ENCODE measurements at places on chromosomes 1 and 21. TPM values are rescaled to one million over a fixed set of nuclear protein-coding genes. Genes with fewer than 3 reads are reported as not detected.

The BSND gene
- not detected for total RNA-seq

- DNase-seq, result no peak
- no peak overlapping the region for H3K4me3 ChIP-seq
- no peaks in the 10 kb centered on the region for H3K4me1 ChIP-seq
- no peak overlapping the region for H3K27ac ChIP-seq
Observed at GRCh38 chr21:29875873-29876272, 63.9 kb downstream of the GRIK1 start.

DNA sequence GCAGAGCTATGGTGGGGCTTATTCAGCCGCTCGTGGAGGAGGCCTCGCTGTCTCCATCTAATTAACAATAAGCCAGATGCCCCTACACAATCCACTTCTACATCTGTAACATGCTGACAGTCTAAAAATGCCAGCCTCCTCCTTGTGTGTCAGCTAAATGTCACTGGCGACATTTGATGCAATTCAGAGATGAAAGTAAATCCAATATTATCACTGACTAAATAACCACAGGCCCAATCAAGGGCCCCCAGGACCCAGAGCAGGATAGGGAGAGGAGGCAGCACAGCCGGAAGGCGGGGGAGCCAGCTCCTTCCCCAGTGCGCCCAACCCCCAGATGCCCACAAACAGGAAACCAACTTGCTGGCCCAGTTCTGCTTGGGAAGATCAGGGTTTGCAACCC, 76.6 kb downstream of the DMRTA2 start:
- no peak overlapping the region for H3K4me3 ChIP-seq
- no peak overlapping the region for H3K27ac ChIP-seq
- no peaks in the 10 kb centered on the region for H3K36me3 ChIP-seq
- no peaks in the 10 kb centered on the region for H3K4me1 ChIP-seq

GRCh38 chr1:112265931-112266330, 130.1 kb upstream of the CTTNBP2NL start:
- H3K4me3 ChIP-seq, result no peak overlapping the region
- no peaks in the 10 kb centered on the region for H3K27me3 ChIP-seq
- no peaks in the 10 kb centered on the region for H3K36me3 ChIP-seq
- no peak for DNase-seq
- H3K4me1 ChIP-seq, result no peaks in the 10 kb centered on the region

- H3K27me3 ChIP-seq, result no peaks in the 10 kb centered on the region
- no peaks in the 10 kb centered on the region for H3K4me1 ChIP-seq
- no peak overlapping the region for H3K4me3 ChIP-seq
- no peak overlapping the region for H3K27ac ChIP-seq
- no peak for DNase-seq
- H3K36me3 ChIP-seq, result no peaks in the 10 kb centered on the region
Observed at GRCh38 chr21:31509194-31510017, 150.1 kb upstream of the SOD1 start.

DNA sequence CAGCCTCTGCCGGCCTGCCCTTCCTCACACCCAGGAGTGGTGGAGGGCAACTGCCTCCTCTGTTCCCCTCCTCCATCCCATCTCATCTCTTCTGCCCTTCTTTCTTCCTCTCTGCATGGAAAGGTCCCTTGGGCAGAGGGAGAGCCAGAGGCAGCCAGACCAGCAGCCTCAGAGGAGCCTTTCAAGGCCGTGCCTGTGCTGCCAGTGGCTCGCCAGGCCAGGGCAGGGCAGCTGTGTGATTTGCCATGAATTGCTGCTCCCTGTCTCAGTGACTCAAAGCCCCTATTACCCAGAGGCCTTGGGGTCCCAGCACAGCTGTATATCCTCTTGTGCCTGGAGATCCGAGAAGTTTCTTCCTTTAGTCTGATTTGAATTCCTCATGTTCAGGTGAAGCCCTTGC, 21.9 kb downstream of the TMCC2 start:
- no peaks in the 10 kb centered on the region for H3K36me3 ChIP-seq
- no peak for DNase-seq
- H3K4me1 ChIP-seq, result peaks cover 42% of the 10 kb centered on the region
- peak overlapping the region; percentile 75 for H3K27ac ChIP-seq

DNA sequence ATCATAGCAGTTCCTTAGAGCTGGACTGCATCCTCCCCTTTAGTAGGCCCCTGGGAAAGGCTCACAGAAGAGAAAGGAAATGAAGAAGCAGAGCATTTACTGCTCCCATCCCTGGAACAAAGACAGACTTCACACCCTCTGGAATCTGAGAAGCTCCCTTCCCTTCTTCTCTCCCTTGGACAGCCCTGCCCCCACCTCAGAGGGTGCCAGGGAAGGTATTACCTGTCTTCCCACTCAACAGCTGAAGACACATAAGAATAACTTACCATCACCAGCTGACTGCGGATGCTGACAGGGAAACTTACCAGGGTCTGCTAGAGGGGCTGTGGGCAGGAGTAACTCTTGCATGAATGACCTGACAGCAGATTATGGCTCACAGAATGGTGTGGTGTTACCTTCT, 14.1 kb upstream of the FAAH start:
- H3K36me3 ChIP-seq, result no peaks in the 10 kb centered on the region
- H3K4me1 ChIP-seq, result no peaks in the 10 kb centered on the region
- DNase-seq, result peak; percentile 17
- no peaks in the 10 kb centered on the region for H3K27me3 ChIP-seq
- no peak overlapping the region for H3K27ac ChIP-seq

DNA sequence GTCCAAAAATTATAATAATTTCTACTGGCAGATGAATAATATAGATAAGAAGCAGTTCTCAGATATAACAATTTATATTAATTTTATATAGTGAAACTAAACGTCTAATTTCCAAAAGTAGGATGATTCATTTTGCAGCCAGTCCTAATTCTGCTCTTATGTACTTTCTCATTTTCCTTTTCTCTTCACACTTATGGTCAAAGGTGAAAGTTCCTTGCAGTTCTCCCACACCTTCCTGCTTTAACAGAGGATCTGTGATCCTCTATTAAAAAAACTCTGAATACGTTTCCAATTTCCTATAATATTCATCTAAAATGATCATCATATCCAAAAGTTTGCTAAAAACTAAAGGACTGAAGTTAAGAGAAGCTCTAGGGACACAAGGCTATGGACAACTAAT, 78.5 kb downstream of the KIFAP3 start:
- no peak overlapping the region for H3K4me3 ChIP-seq
- no peaks in the 10 kb centered on the region for H3K27me3 ChIP-seq
- DNase-seq, result no peak
- no peaks in the 10 kb centered on the region for H3K4me1 ChIP-seq
- no peaks in the 10 kb centered on the region for H3K36me3 ChIP-seq

The CLEC20A gene
- total RNA-seq, result not detected

DNA sequence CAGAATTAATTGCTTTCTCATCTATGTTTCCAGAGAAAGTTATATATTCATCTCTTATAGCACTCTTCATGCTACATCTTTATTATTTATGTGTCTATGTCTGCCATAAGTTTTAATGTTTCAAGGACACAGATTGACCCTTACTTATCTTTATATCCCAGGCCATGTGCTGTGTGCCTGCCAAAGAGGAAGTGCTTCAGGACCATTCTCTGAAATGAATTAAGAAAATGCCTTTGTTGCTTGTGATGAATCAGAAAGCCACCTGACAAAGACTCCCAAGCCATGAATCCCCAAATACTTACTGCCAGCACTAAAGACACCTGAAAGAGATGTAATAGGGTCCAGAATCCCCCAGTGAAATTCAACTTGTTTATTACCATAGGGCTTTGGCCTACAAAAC, 342.1 kb upstream of the C1orf87 start:
- no peak overlapping the region for H3K4me3 ChIP-seq
- H3K27me3 ChIP-seq, result no peaks in the 10 kb centered on the region
- H3K27ac ChIP-seq, result no peak overlapping the region
- H3K4me1 ChIP-seq, result no peaks in the 10 kb centered on the region
- DNase-seq, result no peak
- H3K36me3 ChIP-seq, result no peaks in the 10 kb centered on the region

DNA sequence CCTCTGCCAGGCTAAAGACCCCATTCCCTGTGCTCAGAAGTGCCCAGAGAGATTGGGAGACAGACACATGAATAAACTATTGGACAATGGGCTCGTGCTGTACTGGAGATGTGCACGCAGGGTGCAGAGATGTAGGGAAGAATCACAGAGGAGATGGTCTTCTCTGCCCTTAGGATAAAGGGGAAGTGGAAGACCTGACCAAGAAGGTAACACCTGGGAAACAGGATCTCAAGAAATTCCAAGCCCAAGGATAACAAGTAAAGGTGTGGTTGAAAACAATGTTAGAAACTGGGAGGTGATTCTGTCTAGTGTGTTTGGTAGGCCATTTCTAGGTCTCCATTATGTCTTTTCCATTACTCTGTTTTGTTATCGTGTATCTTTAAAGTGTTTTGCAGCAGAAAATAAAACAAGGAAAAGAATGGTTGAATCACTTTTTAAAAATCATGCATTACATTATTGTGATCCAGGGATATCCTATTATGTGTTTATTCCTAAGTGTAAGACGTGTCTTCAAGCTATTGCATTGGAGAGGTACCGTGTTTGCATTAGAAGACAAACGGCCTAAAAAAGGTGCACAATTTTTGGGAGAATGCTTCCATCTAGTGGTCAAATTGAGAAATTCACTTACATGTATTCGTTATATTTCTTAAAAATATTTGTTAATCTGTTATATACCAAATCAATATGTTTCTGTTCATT, 40.8 kb upstream of the KCTD3 start:
- no peak overlapping the region for H3K4me3 ChIP-seq
- H3K4me1 ChIP-seq, result no peaks in the 10 kb centered on the region
- H3K36me3 ChIP-seq, result no peaks in the 10 kb centered on the region

DNA sequence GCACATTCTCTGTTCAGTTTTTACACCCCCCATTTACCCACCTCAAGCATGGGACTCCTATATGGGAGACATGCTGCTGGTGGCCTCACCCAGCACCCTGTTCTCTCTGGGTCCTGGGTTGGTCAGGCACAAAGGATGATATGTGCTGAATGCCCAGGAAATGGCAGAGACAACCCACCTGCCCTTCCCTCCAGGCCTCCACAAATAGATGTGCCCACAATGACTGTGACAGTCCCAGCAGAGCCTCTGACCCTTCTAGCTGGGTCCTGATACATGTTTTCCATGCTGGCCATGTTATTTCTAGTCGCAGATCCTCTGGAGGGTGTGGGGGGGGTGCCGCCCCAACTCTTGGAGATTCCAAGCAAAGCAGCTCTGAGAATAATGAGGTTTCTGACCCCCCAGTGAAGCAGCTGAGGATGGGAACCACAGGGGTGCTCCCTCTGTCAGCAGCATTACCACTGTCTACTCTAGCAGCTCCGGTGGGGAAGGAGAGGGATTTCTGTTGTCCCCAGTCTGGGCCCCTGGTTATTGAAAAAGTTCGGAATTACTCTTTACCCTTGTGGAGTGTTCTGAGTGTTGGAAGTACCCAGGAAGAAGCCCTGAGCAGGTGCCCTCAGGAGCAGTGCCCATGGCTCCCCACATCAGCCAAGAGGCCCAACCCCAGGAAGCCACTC, 1.2 kb upstream of the CCDC28B start:
- H3K36me3 ChIP-seq, result peaks cover 40% of the 10 kb centered on the region
- H3K4me3 ChIP-seq, result no peak overlapping the region
- no peaks in the 10 kb centered on the region for H3K27me3 ChIP-seq
- peak overlapping the region; percentile 90 for H3K27ac ChIP-seq
- H3K4me1 ChIP-seq, result no peaks in the 10 kb centered on the region

- H3K27me3 ChIP-seq, result no peaks in the 10 kb centered on the region
- H3K4me1 ChIP-seq, result no peaks in the 10 kb centered on the region
- H3K27ac ChIP-seq, result no peak overlapping the region
- no peak overlapping the region for H3K4me3 ChIP-seq
- no peak for DNase-seq
Observed at GRCh38 chr21:34971656-34972055, 77.4 kb downstream of the RUNX1 start.

GRCh38 chr1:52627028-52627427, 5.9 kb upstream of the SHISAL2A start:
- H3K36me3 ChIP-seq, result no peaks in the 10 kb centered on the region
- peaks cover 3% of the 10 kb centered on the region for H3K27me3 ChIP-seq
- H3K27ac ChIP-seq, result no peak overlapping the region

GRCh38 chr1:119410961-119411360, 4.0 kb upstream of the HSD3B2 start:
- H3K27ac ChIP-seq, result no peak overlapping the region
- no peaks in the 10 kb centered on the region for H3K36me3 ChIP-seq
- no peaks in the 10 kb centered on the region for H3K4me1 ChIP-seq
- no peak overlapping the region for H3K4me3 ChIP-seq
- no peaks in the 10 kb centered on the region for H3K27me3 ChIP-seq

The SH3BGR gene
- 32.7 TPM for total RNA-seq

DNA sequence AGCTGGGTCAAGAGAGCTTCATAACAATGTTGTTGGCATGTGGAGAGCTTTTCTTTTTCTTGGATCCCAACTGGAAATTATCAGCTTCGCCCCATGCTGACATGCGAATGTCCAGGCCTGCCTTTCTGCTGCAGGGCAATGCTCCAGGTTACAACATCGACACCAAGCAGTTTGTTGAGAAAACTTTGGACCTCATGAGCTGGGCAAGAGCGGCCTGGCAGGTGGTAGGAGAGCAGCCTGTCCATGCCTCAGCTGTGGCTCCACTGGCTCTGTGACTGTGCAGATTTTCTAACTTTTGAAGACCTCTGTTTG, 41.4 kb downstream of the MTARC1 start:
- no peak overlapping the region for H3K27ac ChIP-seq
- no peak for DNase-seq
- H3K4me3 ChIP-seq, result no peak overlapping the region

The REN gene
- not detected for total RNA-seq

- H3K4me3 ChIP-seq, result peak overlapping the region; percentile 82
- H3K27me3 ChIP-seq, result no peaks in the 10 kb centered on the region
- H3K4me1 ChIP-seq, result peaks cover 28% of the 10 kb centered on the region
- H3K27ac ChIP-seq, result peak overlapping the region; percentile 88
- DNase-seq, result peak; percentile 72
Observed at GRCh38 chr1:117606649-117607430, 992 bp downstream of the TENT5C start.

GRCh38 chr1:229148041-229148671, 122.8 kb upstream of the RAB4A start:
- no peaks in the 10 kb centered on the region for H3K4me1 ChIP-seq
- no peak overlapping the region for H3K27ac ChIP-seq
- no peak for DNase-seq
- no peaks in the 10 kb centered on the region for H3K27me3 ChIP-seq
- no peak overlapping the region for H3K4me3 ChIP-seq
- no peaks in the 10 kb centered on the region for H3K36me3 ChIP-seq

The SH2D5 gene
- 0.36 TPM for total RNA-seq

The NID1 gene
- total RNA-seq, result 142 TPM

GRCh38 chr1:102884238-102884637, 224.1 kb downstream of the COL11A1 start:
- no peak overlapping the region for H3K4me3 ChIP-seq
- no peaks in the 10 kb centered on the region for H3K27me3 ChIP-seq
- no peak for DNase-seq
- no peaks in the 10 kb centered on the region for H3K36me3 ChIP-seq

The HSPA6 gene
- total RNA-seq, result 2.5 TPM

- no peak overlapping the region for H3K27ac ChIP-seq
- H3K4me1 ChIP-seq, result no peaks in the 10 kb centered on the region
- H3K36me3 ChIP-seq, result no peaks in the 10 kb centered on the region
- H3K27me3 ChIP-seq, result no peaks in the 10 kb centered on the region
- no peak for DNase-seq
Observed at GRCh38 chr1:54819195-54819536, 18.0 kb upstream of the TTC22 start.

GRCh38 chr1:90924982-90925381, 96.9 kb downstream of the ZNF644 start:
- DNase-seq, result no peak
- no peaks in the 10 kb centered on the region for H3K27me3 ChIP-seq
- no peak overlapping the region for H3K27ac ChIP-seq
- no peaks in the 10 kb centered on the region for H3K36me3 ChIP-seq
- no peaks in the 10 kb centered on the region for H3K4me1 ChIP-seq

Data from sigmoid colon (tissue), 7 donors.